Panc1 (cell line): ENCODE measurements at places on chromosomes 1 and 21.

- no peak for DNase-seq
Observed at GRCh38 chr1:61961009-61961408, 218.7 kb downstream of the PATJ start.

DNA sequence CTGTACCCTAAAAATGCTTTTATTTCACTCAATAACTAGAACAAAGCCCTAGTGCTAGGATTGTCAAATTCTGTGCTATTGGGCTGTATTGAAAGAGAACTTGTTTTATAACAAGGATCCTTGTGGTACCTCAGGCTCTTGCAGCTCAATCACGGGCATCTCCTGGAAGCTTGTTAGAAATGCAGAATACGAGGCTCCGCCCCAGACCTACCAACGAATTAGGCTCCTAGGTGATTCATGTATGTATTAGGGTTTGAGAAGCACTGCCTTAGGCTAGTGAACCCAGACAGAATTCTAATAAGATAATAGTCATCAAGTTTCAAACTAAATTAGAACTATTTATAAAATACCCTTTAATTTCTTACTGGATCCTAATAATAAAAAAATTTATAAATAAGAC, 45.6 kb downstream of the ZZZ3 start:
- no peak for DNase-seq

DNA sequence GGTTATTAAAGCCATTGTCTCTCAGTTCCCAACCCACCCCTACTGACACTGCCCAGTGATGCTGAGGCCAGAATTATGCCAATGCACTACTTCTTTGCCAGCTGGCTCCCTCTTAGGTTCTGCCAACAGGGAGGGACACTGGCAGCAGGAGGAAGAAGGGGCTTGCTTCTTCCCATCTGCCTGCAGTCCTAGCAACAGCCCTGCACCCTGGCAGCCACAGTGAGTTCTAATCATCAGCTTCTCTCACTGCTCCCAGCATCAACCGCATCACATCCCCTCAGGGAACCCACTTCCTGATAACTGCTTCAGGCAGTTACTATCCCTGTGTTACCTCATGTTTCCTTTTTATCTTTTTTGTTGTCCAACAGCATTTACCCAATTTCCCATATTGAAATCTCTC, 86.2 kb downstream of the UBR4 start:
- no peak for DNase-seq

DNA sequence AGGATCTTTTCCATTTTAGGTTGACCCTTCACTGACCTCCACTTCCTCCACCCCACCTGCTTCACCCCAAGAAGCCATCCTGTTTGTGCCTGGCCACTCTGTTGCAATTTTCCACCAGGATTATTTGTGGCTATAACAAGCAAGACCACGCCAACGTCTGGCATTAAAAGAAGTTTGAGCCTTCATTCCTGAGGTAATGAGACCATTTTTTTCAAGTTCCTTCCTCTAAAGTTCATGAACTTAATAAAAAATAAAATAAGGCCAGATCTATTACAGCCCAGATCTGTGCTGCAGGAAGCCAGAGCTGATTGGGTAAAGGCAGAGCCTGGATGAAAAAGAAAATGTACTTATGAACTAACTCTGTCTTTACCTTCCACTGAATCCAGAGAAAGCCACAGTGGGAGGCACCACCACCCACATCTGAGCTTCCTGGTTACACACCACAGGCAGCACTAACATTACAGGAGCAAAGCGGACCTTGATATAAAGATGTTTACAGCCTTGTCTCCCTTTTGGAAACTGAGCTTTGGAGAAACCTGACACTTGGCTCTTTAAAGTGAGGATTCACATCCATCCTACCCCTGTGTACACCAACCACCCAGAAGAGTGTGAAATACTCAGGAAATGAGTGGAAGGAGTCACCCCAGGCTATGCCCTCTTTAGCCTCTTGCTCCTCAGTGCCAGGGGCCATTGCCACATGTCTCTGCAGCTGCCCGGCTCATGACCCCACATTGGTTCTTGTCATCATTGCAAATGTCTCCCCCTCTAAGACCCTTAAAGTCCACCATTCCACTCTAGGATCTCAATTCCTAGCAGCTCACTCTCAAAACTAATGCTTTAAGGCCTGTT, 293.6 kb downstream of the PLPP3 start:
- no peak for DNase-seq

DNA sequence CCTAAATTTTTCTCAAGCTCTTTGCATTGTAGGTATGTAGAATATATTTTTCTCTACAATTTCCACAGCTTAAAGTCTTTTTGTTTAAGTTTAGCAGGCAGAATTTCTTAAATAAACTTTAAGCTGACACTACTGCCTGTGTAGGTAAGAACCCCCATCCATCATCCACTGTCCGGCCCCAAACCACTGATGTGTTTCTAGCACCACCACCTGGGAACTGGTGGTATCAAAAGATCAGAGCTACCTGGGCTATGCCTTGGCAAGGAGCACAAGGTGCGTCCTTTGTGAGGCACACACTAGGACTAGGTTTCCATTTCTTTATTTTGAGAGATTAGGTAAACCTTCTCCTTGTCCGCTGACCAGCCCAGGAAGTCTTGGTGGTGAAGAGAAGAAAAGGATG, 10.5 kb upstream of the LELP1 start:
- DNase-seq: no peak

DNA sequence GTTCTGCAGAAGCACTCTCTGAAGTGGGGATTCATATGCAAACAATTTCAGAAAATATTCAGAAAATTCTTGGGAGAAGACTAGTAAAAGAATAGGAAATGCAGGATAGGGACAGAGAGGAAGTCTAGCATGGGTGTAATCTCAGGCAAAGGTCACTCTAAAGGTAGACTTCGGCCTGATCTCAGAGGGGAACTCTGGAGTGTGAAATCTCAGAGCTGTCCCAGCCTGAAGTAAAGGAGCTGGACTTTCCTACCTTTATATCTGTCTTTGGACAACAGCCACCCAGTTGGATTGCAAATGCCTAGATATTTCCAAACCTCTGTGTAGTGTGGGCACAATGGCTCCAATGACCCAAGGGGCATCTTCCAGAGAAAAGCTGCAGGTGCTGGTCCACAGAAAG, 379.8 kb downstream of the GPATCH2 start:
- no peak for DNase-seq

DNA sequence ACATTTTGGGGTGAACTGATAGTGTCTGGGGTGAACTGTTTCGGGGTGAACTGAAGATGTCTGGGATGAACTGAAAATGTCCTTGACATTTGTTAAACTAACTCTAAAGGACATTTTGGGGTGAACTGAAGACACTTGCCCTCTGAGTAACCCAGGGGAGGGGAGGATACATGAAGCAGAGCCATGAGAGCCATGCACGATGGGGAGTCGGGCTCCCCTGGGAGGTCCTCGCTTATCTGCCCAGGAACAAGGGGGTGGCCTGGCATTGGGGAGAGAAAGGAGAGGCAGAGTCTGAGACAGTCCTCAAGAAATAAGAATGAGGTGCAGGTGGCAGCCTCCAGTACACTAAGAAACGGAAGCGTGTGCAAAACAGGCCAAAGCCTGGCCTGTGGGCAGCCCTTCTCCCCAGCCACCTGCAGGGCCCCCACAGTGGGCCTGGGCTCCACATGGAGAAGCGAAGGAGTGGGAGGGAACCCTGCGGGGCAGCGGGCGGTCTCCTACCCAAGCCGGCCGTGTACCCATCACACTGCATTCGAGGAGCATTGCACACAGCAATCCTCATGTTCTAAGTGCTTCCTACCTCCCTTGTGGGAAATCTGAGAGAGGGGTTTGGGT, 24.2 kb downstream of the RSPH1 start:
- no peak for DNase-seq

- DNase-seq: no peak
Observed at GRCh38 chr1:175186433-175187160, 6.0 kb downstream of the KIAA0040 start.

GRCh38 chr1:3688356-3689137, 36.2 kb downstream of the TP73 start:
- DNase-seq: no peak

DNA sequence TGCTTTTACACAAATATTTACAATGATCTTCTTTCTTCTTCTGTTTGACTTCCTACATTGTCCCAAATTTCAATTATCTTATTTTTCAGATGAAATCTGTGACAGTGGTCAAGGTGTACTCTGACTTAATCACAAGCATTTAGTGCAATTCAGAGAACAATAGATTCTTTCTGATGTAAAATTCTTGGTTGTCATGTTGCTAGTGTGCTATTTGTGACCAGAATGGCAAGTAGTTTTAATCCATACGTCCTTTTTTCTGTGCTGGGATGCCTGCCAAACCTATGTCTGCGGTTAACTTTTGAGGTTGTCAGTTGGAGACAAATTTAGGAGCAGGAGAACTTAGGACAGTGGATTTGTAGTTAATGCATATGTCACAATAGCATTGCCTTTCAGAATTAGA, 31.0 kb downstream of the NCAM2 start:
- DNase-seq: no peak
